Ovary (tissue), 10 donors: ENCODE measurements at places on chromosomes 5 and 9. TPM values are rescaled to one million over a fixed set of nuclear protein-coding genes. Genes with fewer than 3 reads are reported as not detected.

GPR150 gene
- total RNA-seq, result not detected

DNA sequence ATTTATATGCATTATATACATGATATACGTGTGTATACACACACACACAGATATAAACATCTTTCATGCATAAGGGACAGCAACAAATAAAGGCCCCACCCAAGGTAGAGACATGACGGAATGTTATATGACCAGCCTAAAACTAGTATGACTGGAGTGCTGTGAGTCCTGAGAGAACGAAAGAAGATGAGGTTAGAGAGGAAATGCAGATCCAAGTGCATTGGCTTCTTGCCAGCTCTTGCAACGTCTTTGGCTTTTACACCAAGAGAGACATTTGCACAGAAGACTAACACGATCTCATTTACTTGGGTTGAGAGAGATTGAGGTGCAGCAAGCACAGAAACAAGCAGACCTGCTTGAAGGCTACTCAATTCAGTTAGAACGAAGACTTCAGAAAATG is 23.0 kb downstream of the CDH10 start:
- no peak for DNase-seq

GRCh38 chr9:124481115-124481514 is 26.1 kb downstream of the NR5A1 start:
- no peak for DNase-seq

GRCh38 chr9:26773056-26773455 is 119.5 kb downstream of the CAAP1 start:
- DNase-seq, result no peak

DNA sequence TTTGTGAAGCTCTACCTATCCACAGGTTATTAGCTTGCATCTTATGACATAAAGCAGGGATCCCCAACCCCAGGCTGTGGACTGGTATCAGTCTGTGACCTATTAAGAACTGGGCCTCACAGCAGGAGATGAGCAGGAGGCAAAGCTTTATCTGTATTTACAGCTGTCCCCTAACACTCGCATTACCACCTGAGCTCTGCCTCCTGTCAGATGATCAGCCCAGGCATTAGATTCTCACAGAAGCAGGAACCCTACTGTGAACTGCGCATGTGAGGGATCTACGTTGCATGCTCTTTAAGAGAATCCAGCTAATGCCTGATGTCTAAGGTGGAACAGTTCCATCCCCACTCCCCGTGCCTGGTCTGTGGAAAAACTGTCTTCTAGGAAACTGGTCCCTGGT is 19.7 kb downstream of the FBXW11 start:
- no peak for DNase-seq

DNA sequence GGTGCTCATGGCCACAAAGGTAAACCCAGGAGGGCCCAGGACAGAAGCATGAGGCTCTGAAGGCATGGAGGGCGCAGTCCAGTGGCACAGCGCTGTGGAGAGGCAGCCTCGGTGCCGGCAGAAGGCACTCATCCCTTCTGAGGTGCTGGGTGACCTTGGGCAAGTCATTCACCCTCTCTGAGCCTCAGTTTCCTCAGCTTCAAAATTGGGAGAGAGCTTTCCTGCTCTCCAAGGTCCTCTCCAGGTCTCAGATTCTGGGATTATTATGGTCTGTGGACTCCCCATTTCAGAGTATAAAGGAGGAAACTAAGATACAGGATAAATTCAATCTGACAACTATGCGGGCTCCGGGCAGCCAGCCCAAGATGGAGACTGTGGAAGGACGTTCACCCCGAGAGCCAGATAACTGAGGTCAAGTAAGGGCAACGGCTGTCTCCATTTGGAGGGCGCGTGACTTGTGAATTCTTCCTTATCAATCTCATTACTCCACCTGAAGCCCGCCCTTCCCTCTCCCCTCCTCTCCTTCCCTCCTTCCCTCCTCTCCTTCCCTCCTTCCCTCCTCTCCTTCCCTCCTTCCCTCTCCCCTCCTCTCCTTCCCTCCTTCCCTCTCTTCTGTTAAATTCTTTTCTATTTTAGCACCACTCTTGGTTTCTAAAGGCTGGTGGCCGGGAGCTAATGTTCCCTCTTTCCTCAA is 58.1 kb downstream of the LRSAM1 start:
- peak; percentile 75 for DNase-seq

GRCh38 chr5:123438244-123438643 is 15.0 kb upstream of the CEP120 start:
- DNase-seq, result no peak

TMEM203 gene
- total RNA-seq, result 38.0 TPM

HTR4 gene
- not detected for total RNA-seq

PCDHGB4 gene
- 8.8 TPM for total RNA-seq

- DNase-seq, result no peak
Observed at GRCh38 chr5:162377895-162378294, 310.3 kb downstream of the GABRG2 start.

MOB3B gene
- total RNA-seq, result 68.2 TPM

- no peak for DNase-seq
Observed at GRCh38 chr5:180343110-180343830, 9.9 kb downstream of the GFPT2 start.

AGXT2 gene
- not detected for total RNA-seq
